ENCODE measurements at places on chromosomes 1 and 21.
A peak's percentile ranks its signal among the peaks of the same experiment; 100 is the strongest.

DNA sequence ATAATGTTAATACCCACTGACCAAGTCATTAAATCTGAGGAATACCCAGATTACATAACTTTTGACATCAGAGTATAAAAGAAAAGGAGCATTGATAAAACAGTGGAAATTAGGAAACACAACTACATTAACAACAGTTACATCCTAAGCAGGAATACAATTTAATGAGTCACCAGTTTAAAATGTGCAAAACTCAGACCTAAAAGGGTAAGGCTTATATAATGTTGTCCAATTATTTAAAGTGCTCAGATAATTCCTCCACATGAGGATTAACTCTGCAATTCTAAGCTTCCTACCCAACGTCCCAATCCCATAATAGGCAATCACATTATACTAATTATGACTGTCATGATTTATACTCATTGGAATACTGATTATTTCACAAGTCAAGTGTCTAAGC, 50.5 kb downstream of the ABL2 start:
- DNase-seq, result peak; percentile 71

- DNase-seq, result no peak
Observed at GRCh38 chr1:106564192-106564591, 492.3 kb upstream of the PRMT6 start.

GRCh38 chr1:216057063-216057462, 366.2 kb downstream of the USH2A start:
- no peak for DNase-seq

DNA sequence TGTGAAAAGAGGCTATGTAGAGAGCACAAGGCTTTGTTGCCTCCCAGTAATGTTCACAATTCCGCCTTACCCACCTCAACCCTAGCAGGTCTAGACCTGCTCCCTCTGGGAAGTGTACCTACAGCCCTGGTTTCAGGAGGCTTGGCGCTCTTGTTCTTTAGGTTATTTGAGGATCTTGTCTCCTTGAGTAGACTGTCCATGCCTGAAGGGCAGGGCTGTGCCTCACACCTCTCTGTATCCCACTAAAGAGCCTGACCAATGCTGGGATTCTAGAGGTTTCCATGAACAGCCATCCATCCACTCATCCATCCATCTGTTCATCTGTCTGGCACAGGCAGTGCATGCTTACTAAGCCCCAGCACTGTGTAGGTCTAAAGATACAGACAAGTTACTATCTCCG, 1.0 kb downstream of the RAB7B start:
- DNase-seq, result no peak

DNA sequence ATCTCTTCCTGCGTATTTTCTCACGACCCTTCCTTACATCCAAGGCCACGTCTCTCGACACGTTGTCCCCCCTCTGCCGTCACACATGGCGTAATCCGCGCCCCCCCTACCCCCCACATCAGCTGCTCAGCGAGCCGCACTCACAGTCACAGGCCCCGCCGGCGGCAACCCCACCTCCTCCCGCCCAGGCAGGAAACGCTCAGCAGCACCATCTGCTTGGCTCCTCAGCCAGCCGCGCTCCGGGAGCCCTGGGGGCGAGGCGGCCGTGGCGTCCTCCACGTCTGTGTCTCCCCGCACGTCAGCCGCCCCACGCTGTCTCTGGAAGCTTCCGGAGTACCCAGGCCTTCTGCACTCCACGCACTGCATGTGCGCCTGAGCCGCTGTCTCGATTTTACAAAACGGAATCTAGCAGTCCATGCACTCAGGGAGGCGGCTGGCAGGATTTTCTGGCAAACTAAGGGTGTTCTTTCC, 64.6 kb downstream of the SIK1 start:
- no peak for DNase-seq

GRCh38 chr1:27132147-27132546, 22.8 kb downstream of the SLC9A1 start:
- DNase-seq, result no peak

- no peak for DNase-seq
Observed at GRCh38 chr1:116230712-116231111, 119.5 kb downstream of the MAB21L3 start.

- no peak for DNase-seq
Observed at GRCh38 chr1:154913273-154913672, 23.2 kb downstream of the PMVK start.

DNA sequence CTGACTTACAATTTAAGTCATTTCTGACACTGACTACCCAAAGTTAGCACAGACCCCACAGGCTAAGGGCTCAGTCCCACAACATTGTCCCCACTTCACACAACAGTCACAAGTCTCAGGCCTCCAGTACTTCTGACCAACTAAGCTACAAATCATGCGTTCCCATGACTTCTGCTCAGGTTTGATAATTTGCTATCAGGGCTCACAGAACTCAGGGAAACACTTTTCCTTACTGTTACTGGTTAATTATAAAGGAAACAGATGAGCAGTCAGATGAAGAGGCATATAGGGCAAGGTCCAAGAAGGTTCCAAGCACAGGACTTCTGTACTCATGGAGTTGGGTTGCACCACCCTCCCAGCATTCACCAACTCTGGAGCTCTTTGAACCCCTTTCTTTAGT, 151.2 kb upstream of the TNR start:
- no peak for DNase-seq

DNA sequence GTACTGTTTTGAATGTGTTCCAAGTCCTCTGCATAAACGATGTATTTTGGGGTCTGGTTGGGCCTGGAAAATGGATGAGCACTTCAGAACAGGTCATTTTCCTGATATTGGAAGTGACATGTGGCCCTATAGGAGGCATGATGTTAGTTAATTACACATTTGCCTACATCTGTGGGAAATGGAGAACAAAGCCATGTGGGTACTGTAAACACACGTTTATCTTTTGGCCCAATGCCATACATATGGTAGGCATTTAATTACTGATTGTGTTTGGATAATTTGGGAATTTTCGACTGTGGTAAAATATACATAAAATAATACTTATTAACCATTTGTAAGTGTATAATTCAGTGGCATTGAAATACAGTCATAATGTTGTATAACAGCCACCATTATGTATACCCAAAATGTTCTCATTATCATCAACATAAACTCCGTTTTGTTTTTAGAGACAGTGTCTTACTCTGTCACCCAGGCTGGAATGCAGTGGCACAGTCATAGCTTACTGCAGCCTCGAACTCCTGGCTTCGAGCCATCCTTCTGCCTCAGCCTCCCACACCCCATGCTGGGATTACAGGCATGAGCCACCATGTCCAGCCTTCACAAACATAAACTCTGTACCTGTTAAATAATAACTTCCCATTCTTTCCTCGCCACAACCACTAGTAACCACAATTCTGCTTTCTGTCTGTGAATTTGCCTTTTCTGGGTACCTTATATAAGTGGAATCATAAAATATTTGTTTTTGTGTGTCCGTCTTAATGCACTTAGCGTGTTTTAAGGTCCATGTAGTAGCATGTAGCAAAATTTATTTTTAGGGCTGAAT, 11.9 kb upstream of the RNPEP start:
- no peak for DNase-seq

- no peak for DNase-seq
Observed at GRCh38 chr1:72285074-72285425, 2.7 kb upstream of the NEGR1 start.

- DNase-seq, result peak; percentile 85
Observed at GRCh38 chr1:8004803-8005573, 21.1 kb downstream of the ERRFI1 start.

GRCh38 chr1:15314328-15315281, 67.6 kb downstream of the FHAD1 start:
- DNase-seq, result no peak

- DNase-seq, result peak; percentile 71
Observed at GRCh38 chr1:207362962-207363860, 41.7 kb downstream of the CD55 start.

DNA sequence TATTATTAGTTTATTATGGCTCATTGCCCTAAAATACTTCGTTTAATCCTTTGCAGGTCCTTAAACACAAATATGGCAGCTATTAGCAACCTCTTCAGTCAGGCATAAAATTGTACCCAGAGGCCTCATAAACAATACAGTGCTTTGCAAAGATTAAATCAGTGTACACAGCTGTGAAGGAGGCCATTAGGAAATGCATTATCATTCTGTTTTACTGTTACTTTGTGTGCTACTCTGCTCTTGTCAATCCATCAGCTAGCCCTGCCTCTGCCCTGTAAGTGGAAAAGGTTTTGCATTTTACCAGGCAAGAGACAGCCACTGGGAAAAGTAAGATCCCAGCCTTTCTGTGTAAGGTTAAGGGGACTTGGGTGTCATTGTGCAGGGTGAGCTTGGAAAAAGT, 415.7 kb upstream of the DAB1 start:
- DNase-seq, result no peak

DNA sequence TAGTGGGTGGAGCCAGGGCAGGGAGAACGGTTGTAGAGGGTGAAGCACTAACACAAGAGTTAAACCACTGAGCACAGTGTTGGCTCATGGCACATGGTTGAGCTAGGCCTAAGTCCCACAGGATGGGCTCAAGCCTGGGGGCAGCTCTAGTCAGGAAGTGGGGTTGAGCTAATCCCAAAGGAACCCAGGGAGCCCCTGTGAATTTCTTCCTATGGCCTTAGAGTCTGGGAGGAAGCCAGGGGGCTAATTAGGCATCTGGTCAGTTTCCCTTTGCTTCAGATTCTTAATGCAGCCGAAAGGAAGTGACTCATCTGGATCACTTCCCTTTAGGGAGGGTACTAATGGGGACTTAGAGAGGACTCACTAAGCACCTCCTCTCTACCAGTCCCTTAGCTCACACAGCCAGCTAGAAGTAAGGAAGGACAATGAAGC, 10.1 kb downstream of the CFAP45 start:
- peak; percentile 100 for DNase-seq

DNA sequence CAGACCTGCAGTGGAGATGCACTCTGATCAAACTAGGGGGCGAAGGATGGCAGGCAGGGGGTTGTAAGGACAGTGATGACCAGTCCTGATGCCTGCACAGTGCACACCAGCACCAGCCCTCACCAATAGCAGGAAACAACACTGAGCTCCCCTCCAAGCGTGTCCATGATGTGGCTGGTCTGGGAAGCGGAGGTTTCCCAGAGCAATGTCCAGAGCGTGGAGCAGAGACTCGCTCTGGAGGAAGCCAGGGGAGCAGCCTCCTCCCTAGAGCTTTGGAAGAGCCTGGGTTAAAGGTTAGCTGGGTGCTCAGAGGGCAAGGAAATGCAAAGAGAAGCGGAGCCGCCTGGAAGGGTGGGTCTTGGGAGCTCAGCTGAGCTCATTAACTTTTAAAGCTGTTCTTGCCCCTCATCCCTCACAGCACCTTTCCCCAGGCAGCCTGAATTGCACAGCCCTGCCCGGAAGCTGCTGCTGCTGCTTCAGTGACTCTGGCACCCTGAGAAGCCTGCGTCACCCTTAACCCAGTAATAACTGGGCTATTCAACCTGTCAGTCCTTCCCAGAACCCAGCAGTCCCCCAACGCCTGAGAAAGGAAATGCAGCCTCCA, 162.2 kb upstream of the RAB4A start:
- DNase-seq, result no peak

- DNase-seq, result no peak
Observed at GRCh38 chr1:180498594-180498993, 3.8 kb downstream of the ACBD6 start.

GRCh38 chr1:54973205-54973921, 7.1 kb upstream of the TMEM61 start:
- DNase-seq, result no peak

DNA sequence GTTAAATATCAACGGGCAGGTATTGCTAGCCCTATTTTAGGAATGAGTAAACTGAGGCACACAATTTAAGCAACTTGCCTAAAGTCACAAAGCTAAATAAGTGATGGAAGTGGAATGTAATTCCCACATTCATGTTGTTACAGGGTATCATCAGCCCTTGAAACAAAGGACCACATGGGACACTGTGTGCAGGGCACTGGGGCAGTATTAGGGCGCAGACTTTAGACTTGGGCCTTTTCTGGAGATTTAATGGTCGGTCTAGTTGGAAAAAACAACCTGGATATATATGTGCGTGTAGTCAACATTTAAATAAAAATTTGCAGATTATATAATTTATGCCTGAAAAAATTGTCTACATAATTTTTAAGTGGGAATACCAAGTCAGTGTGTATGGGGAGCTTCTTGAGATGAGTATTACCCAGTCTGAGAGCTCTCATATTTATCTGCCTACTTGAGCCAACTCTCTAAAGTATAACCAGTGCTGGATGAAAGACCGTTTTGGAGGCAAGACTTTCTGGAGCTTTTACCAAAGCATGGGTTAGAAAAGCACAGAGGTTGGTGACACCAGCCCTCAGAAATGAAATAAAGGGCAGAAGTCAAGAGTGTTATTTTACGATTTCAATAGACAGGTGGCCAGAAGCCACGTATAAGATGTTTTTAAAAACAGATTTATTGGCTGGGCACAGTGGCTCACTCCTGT, 1.6 kb downstream of the KDM1A start:
- DNase-seq, result no peak

DNA sequence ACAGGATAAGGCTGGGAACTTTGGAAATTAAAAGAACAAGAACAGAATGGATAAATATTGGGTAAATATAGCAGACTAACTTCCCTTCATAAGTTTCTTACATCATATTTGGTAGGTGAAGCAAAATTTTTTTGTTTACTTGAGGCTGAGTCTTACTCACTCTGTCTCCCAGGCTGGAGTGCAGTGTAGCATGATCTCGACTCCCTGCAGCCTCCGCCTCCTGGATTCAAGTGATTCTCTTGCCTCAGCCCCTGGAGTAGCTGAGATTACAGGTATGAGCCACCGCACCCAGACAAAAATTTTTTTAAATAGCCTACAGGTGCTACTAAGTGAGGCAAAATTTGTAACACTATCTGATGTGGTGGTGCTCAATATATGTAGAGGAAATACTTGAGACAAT, 50.7 kb downstream of the TM2D1 start:
- no peak for DNase-seq

- DNase-seq, result no peak
Observed at GRCh38 chr1:225909477-225909876, 14.6 kb downstream of the PYCR2 start.

DNA sequence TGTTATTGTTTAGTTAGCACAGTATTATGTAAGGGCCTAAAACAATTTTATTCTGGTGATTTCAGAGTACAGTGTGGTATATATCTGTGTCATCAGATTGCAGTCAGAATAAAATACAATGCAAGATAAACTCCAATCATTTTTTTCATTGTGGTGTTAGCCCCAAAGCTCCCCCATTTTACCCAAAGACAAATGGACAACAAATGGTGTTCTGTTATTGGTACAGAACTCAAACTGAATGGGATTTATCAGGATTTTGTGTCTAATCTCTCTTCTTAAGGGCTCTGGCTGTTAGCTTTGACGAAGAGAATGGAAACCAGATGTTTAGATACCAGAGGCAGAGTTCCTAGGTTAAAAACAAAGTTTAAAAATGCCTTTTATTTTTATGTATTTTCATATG, 163.1 kb upstream of the USP25 start:
- no peak for DNase-seq

- DNase-seq, result no peak
Observed at GRCh38 chr1:226217273-226217672, 6.2 kb upstream of the MIXL1 start.
